Spinal cord (tissue), 10 donors: ENCODE measurements at places on chromosomes 3 and 15. TPM values are rescaled to one million over a fixed set of nuclear protein-coding genes. Genes with fewer than 3 reads are reported as not detected.

The KIF7 gene
- 5.4 TPM for total RNA-seq

GRCh38 chr15:99322643-99323405 lies 71.5 kb downstream of the LRRC28 start:
- H3K27ac ChIP-seq = no peak overlapping the region
- H3K36me3 ChIP-seq = no peaks in the 10 kb centered on the region
- no peak for DNase-seq
- H3K27me3 ChIP-seq = no peaks in the 10 kb centered on the region

- H3K4me1 ChIP-seq = no peaks in the 10 kb centered on the region
- DNase-seq = no peak
- no peak overlapping the region for H3K27ac ChIP-seq
- H3K36me3 ChIP-seq = no peaks in the 10 kb centered on the region
- H3K4me3 ChIP-seq = no peak overlapping the region
- no peaks in the 10 kb centered on the region for H3K27me3 ChIP-seq
Observed at GRCh38 chr15:26475554-26475953, 297.3 kb downstream of the GABRB3 start.

DNA sequence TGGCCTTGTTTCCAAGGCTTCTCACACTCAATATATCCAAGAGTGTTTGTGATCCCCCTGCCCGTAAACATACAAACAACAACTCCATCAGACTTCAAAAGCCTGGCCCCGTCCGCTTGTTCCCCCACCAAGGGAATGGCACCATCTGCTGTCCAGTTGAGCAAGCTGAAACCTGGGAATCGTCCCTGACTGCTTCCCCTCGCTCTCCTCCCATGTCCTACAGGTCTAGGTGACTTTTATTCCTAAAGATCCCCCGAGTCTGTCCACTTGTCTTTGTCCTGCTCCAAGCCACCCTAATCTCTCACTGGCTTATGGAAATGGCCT lies 27.9 kb upstream of the FAM174B start:
- H3K36me3 ChIP-seq = no peaks in the 10 kb centered on the region
- H3K27me3 ChIP-seq = no peaks in the 10 kb centered on the region
- H3K27ac ChIP-seq = no peak overlapping the region
- peak; percentile 34 for DNase-seq
- H3K4me1 ChIP-seq = peaks cover 5% of the 10 kb centered on the region
- H3K4me3 ChIP-seq = no peak overlapping the region

DNA sequence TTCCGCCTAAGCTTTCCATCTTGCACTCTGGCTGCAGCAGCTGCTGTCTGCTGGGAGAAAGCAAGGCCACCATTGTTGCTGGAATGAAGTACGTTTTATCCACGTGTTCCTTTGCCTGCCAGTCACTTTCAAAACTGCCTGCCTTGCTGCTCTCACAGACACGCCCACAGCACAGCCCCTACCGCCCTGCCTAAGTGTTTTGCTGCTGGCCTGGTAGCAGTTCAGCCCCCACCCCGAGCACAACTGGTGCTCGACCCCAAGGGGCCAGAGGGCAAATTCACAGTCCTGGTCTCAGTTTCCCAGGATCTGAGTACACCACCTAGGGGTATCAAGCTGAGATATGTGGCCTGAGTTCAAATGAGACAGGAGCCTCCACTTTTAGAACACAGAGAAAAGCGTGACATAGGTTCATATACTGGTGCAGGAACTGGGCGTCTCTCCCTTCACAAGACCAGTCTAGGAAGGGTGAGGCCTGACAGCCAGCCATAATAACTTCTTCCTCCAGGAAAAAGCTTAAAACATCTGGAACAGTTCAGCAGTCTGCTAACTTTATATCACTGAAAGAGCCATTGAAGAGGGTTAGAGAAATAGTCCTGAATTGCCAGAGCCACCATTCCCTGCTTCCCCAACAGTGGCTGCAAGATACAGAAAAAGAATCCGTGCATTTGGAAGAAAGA lies 1012.3 kb downstream of the ZPLD1 start:
- no peak overlapping the region for H3K4me3 ChIP-seq
- no peak for DNase-seq
- no peaks in the 10 kb centered on the region for H3K27me3 ChIP-seq
- no peaks in the 10 kb centered on the region for H3K4me1 ChIP-seq
